ENCODE measurements at places on chromosomes 6 and 20.

DNA sequence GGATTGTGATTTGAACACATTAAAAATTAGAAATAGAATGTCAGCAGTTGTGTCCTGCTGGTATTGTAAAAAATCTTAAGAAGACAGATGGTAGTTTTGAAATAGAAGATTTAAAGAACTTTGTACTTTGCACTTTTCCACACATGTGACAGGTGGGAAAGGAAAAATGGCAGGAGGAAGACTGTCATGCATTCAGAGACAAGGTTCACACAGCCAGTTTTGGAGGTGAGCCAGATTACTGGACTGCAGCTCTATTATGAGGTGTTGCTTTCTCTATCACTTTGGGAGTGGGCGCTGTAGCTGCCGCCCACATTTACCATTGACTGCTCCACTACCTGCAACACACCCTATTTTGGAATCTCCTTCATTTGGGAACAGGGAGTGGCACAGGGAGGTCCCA is 12.1 kb upstream of the NDUFAF4 start:
- DNase-seq = no peak

- no peak for DNase-seq
Measured at GRCh38 chr20:5557123-5557522, 193.1 kb upstream of the SHLD1 start.

GRCh38 chr6:158311193-158311592 is 1.1 kb upstream of the TULP4 start:
- DNase-seq = no peak

GRCh38 chr20:19603376-19603750 is 154.7 kb upstream of the RIN2 start:
- DNase-seq = no peak

- DNase-seq = no peak
Measured at GRCh38 chr6:143007646-143008045, 53.0 kb upstream of the AIG1 start.

GRCh38 chr20:43681991-43682410 is 15.1 kb downstream of the MYBL2 start:
- no peak for DNase-seq

GRCh38 chr6:16712255-16712930 is 48.9 kb downstream of the ATXN1 start:
- DNase-seq = no peak

GRCh38 chr6:34056305-34057108 is 89.4 kb downstream of the GRM4 start:
- DNase-seq = peak; percentile 38

- DNase-seq = peak; percentile 78
Measured at GRCh38 chr20:49320460-49320859, 42.6 kb upstream of the ZNFX1 start.

- DNase-seq = no peak
Measured at GRCh38 chr6:128513878-128514277, 6.5 kb downstream of the PTPRK start.

- no peak for DNase-seq
Measured at GRCh38 chr6:118770835-118771234, 119.4 kb upstream of the CEP85L start.

DNA sequence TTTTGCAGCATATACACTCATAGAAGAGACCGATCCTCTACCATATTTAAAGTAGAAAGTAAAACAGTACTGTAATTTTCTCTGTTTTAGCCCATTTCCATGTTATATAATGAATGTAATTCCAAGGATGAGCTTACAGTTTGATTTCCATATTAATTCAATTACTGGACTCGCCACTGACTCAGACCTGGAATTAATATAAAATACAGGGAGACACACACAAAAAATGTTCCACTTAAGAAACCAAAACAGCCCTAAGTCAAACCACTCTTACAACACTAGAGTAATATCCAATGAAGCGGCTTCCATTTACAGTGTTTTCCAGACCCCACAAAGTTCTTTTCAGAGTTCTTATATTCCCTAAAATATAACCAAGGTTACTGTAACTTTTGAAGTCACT is 110.6 kb downstream of the BACH2 start:
- DNase-seq = no peak

- DNase-seq = no peak
Measured at GRCh38 chr20:4147319-4147718, 132.0 kb upstream of the RNF24 start.

GRCh38 chr20:370977-371754 is 9.4 kb upstream of the TRIB3 start:
- no peak for DNase-seq

- peak; percentile 60 for DNase-seq
Measured at GRCh38 chr20:63434599-63435378, 37.7 kb downstream of the KCNQ2 start.

DNA sequence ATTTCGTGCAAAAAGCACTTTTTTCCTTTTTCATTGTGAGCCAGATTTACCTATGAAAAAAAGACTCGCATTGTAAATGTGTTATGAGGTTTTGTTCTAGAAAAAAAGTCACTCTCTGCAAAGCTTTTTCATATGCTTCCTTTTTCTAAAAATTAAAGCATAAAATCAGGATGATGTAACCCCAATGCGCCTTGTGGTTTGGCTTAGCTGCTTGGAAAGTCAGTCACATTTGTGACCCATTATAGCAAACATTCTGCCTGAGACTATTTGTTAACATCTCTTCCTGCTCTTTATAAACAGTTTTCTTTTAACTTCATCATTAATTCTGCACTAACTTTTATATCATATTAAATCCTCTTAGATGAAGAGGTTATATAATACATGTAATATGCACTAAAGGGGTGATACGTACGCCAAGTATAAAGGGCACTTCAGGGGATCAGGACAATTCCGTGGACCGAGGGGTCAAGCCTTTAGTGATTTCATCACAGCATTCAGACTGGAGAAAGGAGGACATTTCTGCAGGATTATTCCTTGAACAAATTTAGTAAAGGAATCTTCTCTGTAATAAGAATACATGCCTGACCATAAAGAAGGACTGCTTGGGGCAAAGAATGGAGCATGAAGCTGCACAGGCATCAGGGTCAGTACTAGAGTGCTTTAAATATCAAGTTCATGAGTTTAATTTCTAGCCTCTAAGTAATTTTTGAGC is 48.1 kb upstream of the SMLR1 start:
- DNase-seq = no peak

- DNase-seq = no peak
Measured at GRCh38 chr6:109434456-109434855, 6.0 kb downstream of the PPIL6 start.

DNA sequence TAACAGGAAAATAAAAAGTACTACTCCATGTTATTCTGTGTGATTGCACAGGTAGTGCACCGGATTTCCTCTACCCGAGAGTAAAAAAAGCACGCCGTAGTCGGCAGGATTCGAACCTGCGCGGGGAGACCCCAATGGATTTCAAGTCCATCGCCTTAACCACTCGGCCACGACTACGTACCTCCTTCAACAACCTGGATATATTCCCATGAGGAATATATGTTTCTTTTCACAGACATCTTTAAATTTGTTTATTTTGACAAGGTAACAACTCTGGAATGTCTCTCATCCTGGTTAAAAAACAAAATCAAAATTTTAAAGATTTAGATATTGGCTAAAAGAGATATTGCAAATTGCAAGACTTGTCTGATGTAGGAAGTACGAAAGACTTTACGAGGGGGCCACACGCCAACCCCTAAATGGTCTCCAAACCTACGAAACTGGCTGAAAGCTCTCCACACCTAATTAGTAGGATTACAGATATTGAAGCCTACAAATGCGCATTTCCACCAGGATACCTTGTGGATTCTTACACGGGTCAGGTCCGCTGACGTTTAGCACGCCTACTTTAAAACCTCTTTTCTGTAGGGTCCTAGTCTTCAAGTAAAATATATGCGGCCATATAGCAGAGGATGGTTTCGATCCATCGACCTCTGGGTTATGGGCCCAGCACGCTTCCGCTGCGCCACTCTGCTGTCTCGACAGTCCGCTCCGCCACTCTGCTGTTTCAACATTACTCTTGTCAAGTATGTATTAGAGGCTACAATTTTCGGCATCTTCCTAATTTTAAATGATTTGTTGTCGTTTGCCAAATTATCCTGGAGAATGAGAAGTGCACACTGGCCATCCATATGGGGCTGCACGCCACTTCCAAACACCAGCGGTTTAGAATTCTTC is 52.2 kb upstream of the BTN3A2 start:
- no peak for DNase-seq

DNA sequence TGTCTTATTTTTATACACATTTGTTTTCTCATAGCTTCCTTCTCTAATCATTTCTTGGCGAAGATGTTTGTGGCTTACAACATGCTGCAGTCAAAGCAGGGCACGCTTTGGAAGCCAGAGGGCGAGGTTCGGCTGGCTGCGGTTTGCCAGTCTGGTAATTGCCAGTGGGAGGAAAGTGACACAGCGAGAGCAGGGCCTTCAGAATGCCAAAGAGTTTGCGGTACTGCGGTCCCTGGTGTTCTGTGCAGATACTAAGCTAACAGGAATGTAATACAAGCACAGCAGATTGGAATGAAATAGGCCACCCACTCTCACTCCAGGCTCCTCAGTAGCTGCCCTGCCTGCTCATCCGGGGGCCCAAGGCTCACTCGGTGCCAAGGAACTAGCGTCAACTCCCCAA is 58.7 kb upstream of the TGM3 start:
- DNase-seq = no peak

GRCh38 chr6:142937986-142938385 is 7.0 kb downstream of the HIVEP2 start:
- DNase-seq = no peak

- no peak for DNase-seq
Measured at GRCh38 chr6:36319436-36319762, 17.3 kb downstream of the BNIP5 start.

GRCh38 chr20:35120012-35120701 is 27.0 kb downstream of the EDEM2 start:
- DNase-seq = no peak

DNA sequence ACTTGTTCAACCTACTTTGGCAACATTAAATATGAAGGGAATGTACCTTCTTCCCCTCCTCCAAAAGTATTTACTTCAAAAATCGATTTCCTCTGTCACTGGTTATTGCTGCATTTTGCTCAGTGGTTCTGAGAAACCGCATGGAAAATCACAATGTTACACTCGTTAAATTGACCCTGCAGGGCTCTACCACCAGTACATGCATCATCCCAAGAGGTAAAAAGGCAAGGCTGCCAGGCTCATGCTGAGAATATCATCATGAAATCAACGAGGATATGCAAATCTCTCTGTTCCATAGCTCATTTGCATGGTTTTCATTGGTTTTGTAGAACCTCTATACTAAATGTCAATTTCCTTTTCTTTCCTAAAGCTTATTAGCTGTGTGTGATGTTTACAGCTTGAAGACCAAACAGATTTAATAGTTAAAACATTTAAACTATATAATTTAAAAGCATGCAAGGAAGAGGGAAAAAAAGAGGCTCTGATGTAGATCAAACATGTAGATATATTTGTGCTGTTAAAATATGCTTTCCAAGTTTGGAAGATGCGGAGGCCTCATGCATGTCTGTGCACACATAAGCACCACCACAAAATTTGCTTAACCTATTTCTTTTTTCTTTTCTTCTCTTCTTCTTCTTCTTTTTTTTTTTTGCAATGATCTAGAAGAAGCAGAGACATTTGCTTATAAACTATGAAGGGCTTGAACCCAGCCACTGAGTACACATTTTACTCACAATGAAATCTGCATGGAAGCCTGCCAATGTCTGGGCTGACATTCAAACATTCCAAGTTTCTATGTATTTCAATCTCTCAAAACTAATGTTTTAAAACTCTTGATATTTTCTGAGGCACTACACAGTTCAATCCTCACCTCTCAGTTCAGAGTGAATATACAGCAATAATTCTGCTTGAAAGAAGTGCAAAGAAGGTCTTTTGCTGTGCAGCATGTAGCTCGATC is 194.0 kb downstream of the GMPR start:
- DNase-seq = no peak

DNA sequence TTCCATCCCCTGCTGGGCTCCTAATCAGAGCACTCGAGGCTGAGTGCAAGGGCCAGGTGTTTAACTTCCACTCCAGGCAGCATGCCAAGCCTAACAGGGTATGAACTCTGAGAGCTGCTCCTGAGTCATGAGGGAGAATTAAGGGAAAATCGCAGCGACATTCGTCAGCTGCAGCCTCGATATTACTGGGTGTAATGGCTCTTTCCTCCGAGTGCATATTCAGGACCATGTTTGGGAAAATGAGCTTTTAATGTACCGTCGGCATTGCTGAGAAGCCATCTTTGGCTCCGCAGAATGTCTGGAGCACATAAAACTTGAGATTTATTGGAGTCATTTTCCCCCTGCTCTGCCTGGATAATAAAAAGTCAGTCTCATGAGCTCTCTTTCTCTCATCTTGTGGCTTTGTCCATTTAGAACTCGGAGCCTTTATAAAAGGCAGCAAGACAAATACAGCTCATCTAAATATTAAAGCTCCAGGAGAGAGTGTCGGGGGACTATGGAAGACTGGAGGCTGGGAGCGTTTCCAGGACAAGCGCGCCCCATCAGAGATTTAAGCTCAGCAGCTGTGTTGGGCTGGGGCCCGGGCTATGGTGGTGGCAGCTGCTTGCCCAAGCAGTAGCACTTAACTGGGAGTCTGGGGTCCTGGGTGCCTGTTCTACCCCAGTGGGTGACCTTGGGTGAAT is 103.7 kb downstream of the TOX2 start:
- no peak for DNase-seq

- no peak for DNase-seq
Measured at GRCh38 chr6:144931172-144932035, 646.3 kb downstream of the UTRN start.

GRCh38 chr20:21052241-21052640 is 53.9 kb downstream of the LINC00237 start:
- DNase-seq = no peak

- no peak for DNase-seq
Measured at GRCh38 chr6:89836639-89837222, 7.1 kb downstream of the CASP8AP2 start.

DNA sequence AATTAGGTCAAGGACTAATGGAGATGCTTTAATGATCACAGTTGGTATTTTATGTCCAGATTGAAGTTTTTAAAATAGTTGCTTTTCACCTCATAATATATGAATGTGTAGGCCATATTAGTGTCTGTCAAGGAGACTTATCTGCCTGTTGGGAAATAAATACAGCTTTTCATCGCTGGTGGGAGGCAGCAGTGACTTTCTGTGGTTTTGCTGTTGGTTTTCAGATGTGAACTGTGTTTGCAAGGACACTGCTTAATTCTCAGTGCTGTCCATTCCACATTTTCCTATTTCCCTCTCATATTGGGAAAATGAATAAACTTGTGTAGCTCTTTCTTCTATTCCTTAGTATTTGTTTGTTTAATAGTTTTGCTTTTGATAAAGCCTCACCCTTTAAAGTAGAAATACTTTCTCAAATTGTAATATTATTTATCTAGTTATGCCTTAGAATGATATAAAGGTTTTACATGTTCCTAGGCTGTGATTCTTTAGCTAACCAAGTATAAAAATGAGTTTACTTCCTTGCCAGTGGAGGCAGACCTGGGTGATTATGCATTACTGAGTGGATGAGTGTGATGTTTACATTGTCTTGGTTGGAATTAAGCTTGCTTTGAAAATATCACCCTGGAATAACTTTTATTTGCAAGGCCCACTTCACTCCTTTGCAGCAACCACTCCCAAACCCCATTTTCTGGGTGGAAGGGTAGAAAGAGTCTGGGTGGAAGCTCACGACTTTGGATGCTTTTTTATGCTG is 3.3 kb downstream of the PLCB4 start:
- DNase-seq = no peak
